NCI-H1694 treated with DMSO at 0.1 percent for 48 hours (cell line): ENCODE measurements at places on chromosomes 11 and 22.

DNA sequence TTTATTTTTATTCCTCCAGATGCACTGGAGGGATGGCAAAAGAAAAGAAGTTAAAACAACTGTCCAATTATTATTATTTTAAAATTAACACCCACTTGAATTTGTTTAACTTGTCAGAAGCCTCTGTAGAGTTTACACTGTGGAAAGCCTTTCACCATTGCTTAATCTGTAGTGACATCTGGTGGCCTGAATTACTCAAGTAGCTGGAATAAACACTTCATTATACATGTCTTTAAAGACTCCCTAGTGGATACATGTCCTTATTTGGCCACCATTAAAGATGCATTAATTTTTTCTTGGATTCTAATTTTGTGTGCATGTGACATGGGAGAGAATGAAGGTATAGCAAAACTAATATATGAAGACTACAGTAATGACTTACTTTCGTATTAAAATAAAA is 1496.5 kb downstream of the FAM181B start:
- DNase-seq: peak; percentile 9

DNA sequence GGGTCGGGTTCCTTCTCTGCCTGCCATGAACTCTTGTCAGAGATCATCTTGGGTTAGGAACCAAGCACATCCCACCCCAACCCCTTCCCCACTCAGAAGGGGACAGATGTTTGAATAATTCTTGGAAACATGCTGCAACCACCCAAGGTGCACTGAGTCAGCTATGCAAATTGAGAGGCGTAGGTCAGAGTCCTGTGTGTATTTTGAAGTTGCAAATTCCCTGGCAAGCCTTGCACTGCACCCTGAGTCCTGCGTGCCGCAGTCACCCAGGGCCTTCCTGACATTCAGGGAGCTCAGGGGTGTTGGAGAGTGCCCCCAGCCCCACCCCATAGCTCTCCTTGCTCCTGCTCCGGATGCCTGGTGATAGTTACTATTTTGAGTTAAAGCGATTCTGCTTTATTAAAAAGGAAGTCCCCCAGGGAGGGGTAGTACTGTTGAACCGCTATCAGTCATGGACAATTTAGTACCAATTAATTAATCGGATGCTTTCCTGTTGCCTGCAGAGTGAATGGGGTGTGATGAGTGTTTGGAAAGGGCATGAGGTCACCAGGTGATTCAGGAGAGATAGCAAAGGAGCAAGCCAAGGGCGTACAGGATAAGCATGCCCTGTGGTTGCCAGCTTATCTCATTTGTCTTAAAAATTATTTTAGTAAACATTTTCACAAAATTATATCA is 123.7 kb downstream of the GRIK4 start:
- no peak for DNase-seq

- no peak for DNase-seq
Observed at GRCh38 chr11:102085864-102086551, 24.2 kb upstream of the YAP1 start.

DNA sequence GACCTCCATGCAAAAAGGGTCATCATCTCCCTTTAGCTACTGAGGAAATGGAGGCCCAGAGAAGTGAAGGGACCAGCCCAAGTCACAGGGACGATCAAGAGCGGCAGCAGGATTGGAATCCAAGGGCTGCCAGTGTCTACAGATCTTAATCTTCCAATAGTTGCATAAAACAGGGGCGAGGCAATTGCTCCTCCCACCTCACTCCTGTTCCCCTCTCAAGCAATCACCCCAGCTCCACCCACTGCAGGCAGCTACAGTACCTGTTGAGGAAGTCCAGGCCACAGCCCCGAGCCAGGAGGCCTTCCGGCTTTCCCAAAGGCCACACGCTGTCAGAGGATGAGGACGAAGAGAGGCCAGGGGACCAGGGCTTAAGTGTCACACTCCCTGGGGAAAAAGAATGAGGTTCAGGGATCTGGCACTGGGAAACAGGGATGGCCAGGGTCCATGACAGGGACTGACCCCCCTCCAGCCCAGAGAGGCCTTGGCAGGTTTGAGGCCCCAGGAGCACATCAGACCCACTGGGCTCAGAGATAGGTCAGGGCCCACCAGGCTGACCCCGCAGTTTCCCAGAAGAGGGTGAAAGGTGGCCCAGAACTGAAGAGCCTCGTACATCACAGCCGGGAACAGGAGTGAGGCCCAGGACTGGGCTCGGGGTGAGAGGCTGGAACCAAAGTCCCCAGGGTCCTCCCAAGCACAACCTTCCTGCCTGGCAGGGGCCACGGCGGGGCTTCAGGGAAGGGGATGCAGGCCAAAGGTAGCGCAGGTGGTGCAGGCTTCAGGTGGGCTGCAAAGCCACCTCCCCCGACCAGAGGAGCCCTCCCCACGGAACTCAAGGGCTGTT is 16.4 kb upstream of the MFNG start:
- DNase-seq: no peak

DNA sequence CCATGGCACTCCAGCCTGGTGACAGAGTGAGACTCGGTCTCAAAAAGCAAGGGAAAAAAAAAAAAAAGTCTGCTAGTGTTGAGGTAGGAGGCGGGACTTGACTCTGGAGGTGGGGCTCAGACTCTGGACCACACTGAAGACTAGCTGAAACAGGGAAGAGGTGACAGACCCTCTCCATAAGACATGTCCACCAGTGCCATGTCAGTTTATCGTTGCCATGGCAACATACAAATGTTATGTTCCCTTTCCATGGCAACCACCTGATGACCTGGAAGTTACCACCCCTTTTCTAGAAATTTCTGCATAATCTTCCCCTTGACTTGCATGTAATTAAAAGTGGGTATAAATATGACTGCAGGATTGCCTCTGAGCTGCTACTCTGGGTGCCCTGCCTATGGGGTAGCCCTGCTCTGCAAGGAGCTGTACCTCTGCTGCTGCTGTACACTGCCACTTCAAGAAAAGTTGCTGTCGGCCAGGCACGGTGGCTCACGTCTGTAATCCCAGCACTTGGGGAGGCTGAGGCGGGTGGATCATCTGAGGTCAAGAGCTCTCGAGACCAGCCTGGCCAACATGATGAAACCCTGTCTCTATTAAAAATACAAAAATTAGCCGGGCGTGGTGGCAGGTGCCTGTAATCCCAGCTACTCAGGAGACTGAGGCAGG is 55.1 kb downstream of the KIAA1671 start:
- DNase-seq: no peak
